Cardiac muscle cell (in vitro differentiated cells and primary cell): ENCODE measurements at places on chromosomes 6 and 20.

GRCh38 chr6:116034327-116034726 is 26.4 kb downstream of the FRK start:
- peak; percentile 80 for DNase-seq

- no peak for DNase-seq
These were observed 107.9 kb upstream of the SYNDIG1 start for GRCh38 chr20:24361541-24361940.

- DNase-seq: no peak
These were observed 600.7 kb downstream of the HDGFL1 start for GRCh38 chr6:23170049-23170448.

DNA sequence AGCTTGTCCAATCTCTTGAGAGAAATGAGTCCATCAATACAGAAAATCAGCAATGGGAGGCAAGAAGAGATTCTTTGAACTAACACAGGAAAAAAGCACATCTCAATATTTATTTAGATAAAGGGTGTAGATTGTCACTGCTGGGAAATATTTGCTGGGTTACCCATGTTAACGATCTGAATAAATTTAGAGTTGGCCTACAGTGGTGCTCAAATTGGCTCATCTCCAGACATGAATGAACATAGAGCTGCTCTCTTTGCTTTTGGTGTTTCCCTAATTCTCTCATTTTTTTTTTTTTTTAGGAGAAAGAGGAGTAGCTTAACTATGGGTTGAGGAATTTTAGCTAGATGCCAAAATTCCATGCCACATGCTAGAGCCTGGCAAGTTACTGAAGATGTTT is 471.2 kb downstream of the PKHD1 start:
- DNase-seq: no peak

DNA sequence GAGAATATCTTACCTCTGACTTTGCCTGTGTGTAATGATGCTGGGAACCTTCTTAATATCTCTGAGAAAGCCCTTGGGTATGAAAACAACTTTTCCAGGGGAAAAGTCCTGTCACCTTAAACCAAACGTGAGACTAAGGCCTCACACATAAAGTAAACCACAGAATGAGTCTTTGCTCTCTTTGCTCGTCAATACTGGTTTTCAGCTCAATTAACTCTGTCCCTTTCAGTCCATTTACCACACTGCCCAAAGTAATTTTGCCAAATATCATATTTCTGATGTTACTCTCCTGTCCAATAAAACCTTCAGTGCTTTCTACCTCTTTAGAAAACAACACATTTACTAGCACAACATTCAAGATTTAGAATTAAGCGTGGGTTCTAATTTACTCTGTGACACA is 100.5 kb upstream of the HMGCLL1 start:
- no peak for DNase-seq

GRCh38 chr6:110944681-110945151 is 13.8 kb upstream of the GTF3C6 start:
- DNase-seq: peak; percentile 59

GRCh38 chr6:37503309-37503965 is 3.7 kb upstream of the CCDC167 start:
- DNase-seq: no peak

DNA sequence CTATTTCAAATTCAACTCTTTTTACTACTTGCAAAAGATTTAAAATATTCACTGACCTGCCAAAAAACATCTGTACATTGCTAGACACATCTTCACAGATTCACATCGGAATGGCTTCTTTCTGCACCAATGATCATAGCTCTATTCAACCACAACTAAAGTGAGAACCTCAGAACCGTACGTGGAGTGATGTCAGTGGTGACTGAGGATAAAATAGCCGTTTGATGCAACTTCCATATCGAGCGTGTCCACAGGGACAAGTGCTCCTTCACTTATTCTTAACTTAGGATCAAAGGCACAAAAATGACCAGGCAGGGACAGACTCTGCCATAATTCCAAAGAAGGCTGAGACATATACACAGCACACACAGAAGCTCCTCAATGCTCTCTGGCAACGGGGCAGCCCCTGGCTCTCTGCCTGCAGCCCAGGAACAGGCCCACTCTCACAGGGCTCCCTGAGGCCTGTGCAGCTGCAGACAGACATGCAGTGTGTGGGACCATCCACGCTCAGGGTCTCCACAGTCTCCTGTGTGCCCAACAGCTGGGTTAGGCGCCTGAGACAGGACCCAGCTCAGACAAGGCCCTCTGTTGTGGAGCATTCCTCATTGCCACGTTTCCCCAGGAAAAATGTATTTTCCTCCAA is 22.8 kb downstream of the FYN start:
- no peak for DNase-seq

DNA sequence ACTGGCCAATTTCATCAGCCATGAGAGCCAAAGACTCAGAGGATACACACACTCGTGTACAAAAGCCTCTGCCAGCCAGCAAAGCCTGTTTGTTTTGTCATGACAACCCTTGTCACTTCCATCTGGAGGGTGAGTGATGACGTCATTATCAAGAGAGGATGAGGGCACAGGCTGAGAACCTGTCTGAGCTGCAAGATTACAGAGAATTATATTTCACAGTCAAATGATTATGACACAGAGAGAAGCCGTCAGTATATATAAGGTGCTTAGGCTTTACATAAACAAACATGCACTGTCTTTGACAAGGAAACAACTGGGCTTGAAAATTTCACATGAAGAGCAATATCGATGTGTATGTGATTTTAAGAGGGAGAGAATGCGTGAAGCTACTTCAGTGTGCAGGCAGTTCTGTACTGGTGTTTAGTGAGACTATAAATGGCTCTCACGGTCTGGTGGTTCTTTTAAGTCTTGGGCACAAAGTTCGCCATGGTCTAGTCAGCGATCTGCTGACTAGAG is 36.5 kb upstream of the BCLAF1 start:
- DNase-seq: peak; percentile 23
